ENCODE measurements at places on chromosomes 6 and 20.

DNA sequence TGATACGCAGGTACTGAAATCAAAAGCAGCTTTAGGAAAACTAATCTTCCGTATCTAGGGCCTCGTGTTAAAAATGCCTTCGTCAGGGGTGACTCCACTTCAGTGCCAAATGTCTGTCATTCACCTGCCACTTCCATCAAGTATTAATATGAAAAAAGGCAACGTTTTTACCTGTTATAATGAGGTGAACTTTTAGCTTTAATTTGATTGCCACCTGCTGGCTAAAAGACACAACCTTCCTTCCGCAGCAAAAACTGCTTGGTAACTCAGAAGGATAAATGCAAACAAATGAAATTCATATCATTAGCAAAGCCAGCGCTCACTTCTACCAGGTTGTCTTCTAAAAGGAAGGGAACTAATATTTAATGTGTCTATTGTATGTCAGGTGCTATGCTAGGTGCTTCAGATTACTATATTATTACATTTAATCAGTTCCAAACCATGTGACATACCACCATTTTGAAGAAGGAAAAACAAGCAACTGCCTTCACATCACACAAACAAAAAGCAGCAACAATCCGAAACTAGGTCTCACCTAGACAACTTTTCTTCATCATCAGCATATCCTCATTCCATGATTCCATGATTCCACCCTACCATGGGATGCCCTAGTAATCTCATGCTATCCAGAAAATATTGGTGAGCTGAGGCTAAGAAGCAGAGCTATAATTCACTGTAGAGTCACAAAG is 20.6 kb upstream of the ARHGAP18 start:
- peak; percentile 70 for DNase-seq

GRCh38 chr6:3719462-3720308 is 31.8 kb downstream of the PXDC1 start:
- no peak for DNase-seq

- no peak for DNase-seq
Measured at GRCh38 chr20:58918621-58919020, 62.4 kb upstream of the NELFCD start.

- DNase-seq: no peak
Measured at GRCh38 chr6:134082191-134082590, 29.8 kb upstream of the SLC2A12 start.

GRCh38 chr6:138034229-138034628 is 73.0 kb downstream of the PERP start:
- DNase-seq: no peak

DNA sequence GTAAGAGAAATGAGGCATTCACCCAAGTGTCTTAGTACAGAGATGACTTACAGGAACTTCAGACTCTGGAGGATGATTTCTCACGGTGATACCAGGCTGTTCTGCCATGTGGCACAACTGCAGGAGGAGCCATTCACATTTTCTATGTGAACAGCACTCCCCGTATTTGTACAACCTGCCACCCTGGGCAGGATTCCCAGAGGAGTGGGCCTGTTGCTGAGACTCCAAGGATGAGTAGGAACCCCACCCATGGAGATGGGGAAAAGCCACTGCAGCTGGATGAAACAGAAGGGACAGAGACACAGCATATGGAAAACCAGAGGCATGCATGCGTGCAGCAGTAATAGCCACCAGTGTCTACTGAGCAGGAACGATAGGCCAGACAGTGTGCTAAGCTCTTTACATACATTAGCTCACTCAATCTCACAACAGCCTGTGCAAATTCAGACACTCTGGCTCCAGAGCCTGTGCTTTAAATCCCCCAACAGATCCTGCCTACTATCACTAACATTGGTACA is 48.0 kb upstream of the PTPRT start:
- DNase-seq: no peak

DNA sequence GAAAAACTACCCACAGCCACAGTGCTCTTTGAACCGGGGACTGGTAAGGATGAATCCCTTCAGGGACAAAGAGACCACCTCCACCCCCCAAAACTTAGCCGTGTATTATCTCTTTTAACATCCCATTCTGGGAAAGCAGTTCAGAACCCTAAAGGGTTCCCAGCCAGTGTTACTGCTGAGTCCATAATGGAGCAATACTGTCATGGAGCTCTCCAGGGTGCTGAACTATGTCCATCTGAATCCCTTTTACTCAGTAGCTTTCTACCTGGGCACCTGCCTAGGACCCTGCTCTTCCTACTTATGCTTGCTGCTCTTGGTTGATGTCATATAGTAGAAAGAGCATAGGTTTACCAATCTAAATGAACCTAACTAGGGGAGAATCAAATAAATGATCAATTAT is 22.3 kb upstream of the SAYSD1 start:
- DNase-seq: peak; percentile 35

DNA sequence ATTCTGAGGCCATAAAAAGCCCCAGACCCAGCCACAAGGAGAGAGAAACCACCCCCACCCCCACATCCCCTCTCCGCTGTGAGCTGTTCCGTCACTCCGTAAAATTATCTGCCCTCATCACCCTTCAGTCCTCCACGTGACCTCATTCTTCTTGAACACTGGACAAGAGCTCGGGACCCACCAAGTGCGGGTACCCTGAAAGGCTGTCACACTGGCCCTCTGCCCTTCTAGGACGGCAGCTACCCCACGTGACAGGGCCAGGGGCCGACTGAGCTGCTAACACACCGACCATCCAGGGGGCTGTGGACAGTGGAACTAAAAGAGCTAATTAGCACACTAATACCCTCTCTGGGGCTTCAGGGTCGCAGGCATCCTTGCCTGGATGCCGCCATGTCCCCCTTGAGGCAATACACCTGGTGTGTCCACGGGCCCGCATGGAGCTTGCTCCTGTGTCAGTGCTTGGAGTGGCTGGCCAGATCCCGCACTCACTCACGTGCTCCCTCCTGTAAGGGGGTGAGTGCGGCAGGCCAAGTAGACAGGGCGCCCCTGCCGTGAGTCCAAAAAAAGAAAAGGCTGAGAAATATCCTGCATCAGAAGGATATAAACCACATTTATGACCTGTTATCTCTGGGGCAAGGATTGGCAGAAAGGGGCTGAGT is 29.2 kb upstream of the AHCY start:
- DNase-seq: no peak

DNA sequence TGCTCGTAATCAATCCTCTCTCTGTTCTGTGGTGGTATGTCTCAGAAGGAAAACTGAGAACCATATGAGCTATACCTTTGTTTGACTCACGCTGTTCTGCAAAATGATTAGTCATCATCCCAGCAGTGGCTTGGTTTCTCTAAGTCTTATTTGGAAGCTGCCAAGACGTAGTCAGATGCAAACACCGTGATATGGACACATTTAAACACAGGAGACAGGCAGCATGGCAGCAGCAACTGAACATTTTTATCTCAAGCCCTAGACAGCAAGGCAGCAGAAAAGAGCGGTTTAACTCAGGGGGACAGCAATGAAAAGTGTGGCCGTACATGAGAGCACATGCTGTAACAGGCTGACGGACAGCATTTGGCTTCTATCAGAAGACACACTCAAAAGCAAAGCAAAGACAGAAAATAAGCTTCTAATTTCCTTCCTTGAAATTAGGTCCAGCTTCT is 1295.1 kb downstream of the EPHA7 start:
- DNase-seq: no peak

DNA sequence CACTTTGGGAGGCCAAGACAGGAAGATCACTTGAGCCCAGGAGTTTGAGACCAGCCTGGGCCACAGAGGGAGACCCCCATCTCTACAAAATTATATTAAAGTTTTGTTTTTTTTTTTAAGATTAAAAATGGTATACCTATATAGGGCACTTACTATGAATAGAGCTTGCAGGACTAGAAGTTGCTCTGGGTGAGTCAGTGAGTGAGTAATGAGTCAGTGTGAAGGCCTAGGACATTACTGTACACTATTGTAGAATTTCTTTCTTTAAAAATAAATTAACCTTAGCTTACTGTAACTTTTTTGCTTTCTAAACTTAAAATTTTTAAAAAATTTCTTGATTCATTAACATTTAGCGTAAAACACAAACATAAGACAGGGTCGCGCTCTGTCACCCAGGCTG is 29.7 kb downstream of the STK35 start:
- DNase-seq: no peak

DNA sequence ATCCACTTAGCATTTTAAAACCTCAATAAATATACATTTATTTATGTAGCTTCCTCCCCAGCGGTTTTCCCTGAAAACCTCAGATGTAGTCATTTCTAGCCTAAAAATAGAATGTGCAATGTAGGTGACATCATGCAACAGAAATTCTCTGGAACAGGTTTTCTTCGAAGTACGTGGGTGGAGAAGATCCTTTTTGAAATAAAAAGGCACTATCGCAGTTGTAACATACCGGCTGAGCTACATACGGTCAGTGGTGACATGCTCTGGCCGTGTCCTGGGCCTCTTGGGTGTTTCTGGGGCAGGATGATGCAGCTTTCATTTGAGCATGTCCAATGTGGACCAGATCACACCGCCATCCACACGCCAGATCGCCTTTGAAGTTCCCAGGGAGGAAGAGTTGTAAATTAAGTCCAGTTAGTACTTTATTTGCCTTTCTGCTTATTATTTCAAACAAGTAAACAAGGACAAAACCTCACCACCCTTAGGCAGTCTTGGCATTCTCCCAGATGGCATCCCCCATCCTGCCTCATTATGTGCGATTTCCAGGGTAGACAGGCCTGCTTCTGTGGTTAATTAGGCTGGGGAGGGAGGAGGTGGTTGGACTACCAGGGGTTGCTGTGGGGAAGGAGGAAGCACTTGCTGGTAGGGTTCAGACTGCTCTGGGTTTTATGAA is 109.5 kb upstream of the CLDN20 start:
- no peak for DNase-seq

All from CD8-positive, alpha-beta T cell (primary cell).